ENCODE measurements at places on chromosomes 2 and 18. TPM values are rescaled to one million over a fixed set of nuclear protein-coding genes. Genes with fewer than 3 reads are reported as not detected.

- DNase-seq = no peak
Measured at GRCh38 chr18:58716060-58716756, 44.9 kb downstream of the MALT1 start.

DNA sequence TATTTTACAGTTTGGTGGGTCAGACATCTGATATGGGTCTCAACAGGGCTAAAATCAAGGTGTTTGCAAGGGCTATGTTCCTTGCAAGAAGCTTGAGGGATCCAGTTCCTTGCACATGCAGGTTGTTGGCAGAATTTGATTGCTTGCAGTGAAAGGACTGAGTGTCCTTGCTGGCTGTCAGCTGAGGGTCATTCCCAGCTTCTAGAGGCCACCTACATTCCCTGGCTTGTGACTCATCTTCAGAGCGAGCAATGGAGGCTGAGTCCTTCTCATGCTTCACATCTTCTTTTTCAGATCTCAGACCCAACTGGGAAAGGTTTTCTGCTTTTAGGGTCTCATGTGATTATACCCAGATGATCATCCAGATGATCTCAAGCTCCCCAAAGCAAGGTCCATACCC is 12.4 kb downstream of the MEX3C start:
- no peak for DNase-seq

The C2orf66 gene
- not detected for total RNA-seq

The TNS1 gene
- total RNA-seq = 750 TPM

DNA sequence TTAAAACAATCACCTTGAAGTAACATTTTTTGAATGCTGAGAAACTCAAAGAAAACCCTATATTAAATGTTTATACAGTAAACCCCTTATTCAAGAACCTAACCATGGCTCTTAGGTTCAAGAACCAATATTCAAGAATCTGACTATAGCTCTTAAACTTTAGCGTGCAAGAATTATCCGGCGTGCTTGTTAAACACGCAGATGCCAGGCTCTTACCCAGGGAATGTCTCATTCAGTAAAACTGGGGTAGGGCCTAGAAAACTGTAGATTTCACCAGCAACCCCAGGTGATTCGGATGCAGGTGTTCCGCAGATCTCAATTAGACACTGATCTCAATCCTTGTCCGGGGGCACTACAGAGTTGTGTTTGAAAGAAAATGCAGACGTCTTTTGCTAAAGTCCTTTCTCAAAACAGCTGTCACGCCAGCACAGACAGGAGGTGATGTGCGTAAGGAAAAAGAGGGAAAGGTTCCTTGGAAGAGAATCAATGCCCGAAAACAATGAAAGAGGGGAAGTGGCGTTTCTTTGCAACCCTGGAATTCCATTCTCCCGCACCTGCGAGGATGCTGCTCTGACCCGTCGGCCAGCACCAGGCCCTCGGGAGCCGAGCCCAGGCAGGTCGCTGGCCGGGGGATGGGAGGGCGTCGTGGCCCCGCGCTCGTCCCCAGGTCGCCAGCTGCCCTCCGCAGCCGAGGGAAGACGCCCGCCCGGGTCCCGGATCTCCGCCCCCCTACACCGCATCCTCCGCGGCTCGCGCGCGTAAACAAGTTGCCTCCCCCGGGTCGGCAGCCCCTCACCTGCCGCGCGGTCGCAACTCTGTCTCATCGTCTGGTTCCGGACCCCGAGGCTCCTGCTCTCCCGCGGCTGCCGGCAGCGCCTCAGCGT is 851 bp downstream of the EIF2AK3 start:
- peak; percentile 76 for DNase-seq

The SDC1 gene
- 1.5 TPM for total RNA-seq

The HOXD3 gene
- total RNA-seq = 0.68 TPM

DNA sequence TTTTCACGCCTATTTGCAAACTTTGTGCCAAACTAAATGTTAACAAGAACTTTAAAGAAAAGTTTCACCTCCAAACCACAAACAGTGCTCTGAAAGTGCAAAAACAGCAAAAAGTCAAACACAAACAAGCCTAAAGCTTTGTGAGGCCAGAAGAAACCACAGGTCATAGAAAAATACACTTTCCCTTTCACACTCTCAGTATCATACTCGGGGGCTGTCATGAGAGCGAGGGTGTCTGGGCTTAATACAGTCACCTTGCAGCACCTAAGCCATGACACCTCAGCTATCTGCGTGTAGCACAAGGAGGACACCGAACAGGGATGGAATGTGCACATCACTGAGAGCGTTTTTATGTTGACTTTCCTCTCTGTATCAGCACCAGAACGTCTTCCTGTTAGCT is 26.6 kb upstream of the SEH1L start:
- no peak for DNase-seq

The CHRNA1 gene
- not detected for total RNA-seq

Measured in sigmoid colon (tissue), 7 donors.